ENCODE measurements at places on chromosomes 13 and 19.

GRCh38 chr19:42254089-42254849 lies 659 bp downstream of the ERF start:
- DNase-seq, result no peak

- no peak for DNase-seq
These were observed 194.5 kb downstream of the LHFPL6 start for GRCh38 chr13:39408512-39408911.

GRCh38 chr19:47854459-47854858 lies 4.6 kb upstream of the TPRX2 start:
- DNase-seq, result no peak

GRCh38 chr13:40445557-40445990 lies 220.9 kb downstream of the FOXO1 start:
- DNase-seq, result no peak

GRCh38 chr19:36182612-36183244 lies 30.5 kb upstream of the COX7A1 start:
- no peak for DNase-seq

GRCh38 chr13:112712451-112713207 lies 22.8 kb downstream of the ATP11A start:
- DNase-seq, result no peak

- no peak for DNase-seq
These were observed 47.2 kb upstream of the POMP start for GRCh38 chr13:28611654-28612131.

DNA sequence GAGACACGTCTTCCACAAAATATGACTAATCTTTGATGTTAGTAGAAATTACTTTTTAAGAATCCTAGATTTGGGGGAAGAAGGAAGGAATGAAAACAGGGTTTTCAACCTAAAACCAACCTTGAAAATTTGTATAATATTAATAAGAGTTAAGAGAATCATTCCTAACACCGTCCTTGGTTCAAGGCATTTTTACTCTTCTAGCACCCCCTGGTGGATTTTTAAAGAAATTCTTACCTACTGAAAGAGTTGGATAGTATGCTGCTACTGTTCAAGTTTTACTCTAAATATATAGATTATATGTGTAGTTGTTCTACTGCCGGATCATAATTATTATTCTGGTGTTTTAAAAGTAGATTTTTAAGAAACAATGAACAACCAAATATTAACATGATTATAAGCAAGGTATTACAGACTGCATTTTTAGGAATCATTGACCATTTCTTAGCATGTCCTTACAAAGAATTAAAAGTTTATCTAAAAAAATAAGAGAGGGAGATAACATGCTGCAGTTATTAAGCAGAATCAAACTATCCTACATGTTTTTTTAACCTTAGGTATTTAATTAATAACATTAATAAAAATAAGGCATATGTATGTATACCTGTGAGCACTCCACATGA lies 7.4 kb upstream of the SLITRK6 start:
- peak; percentile 7 for DNase-seq

DNA sequence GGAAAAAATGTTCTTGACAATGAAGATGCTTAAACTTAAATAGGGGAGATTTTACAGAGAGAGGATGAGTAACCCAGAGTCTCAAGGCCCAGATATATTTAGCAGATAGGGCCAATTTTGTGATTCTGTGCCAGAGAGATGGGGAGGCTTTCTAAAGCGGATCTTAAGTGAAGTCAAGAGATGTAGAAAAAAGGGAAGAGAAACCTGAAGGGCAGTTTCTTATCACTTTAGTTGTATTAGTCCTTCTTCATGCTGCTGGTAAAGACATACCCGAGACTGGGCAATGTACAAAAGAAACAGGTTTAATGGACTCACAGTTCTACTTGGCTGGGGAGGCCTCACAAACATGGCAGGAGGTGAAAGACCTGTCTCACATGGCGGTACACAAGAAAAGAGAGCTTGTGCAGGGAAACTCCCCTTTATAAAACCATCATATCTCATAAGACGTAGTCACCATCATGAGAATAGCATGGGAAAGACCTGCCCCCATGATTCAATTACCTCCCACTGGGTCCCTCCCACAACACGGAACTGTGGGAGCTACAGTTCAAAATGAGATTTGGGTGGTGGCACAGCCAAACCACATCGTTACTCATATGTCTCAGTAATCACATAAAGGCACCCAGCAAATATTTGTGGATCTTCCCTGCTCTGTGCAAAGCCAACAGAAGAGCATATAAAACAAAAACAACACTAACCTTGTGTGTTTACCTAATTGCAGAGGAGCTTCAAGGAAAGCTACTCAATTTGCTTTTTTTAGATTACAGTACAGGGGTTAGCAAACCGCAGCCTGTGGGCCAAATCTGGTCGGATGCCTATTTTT lies 102.6 kb upstream of the MYCBP2 start:
- DNase-seq, result no peak

GRCh38 chr13:71493189-71493588 lies 373.8 kb downstream of the DACH1 start:
- DNase-seq, result no peak

GRCh38 chr19:35432911-35433310 lies 15.1 kb upstream of the FFAR2 start:
- DNase-seq, result no peak

DNA sequence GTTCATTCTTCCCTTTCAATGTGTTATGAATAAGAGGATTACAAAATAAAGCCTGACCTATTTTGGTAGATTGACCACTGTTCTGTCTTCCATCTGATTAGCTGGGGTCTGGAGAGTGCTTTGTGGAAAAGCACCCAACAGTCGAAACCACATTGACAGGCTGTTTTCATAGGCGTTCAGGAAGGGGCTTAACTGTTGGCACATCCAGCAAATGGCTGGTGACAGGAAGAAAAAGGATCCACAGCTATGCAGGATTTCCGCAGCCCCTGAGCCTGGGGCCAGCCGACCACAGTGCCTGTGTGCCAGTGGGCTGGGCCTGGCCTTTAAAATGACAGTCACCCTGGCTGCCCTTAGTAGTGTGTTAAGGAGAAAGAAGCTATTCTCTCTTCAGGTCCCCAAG lies 113.3 kb downstream of the SIPA1L3 start:
- no peak for DNase-seq

GRCh38 chr13:31151837-31152236 lies 9.9 kb downstream of the HSPH1 start:
- DNase-seq, result no peak

DNA sequence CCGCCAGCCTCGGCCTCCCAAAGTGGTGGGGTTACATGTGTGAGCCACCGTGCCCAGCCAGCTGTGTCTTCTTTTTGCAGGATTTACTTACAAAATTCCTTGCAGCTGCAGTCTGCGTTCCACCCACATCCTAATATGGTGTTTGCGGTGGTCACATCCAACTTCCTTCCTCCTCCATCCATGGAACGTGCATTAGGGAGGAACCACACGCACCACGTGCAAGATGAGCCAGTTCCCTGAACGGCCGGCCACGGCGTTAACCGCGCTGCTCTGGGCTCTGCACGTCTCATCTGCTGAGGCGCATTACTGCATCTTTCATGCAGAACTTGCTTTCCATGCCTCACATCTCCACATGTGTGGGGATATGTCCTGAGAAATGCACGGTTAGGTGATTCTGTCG lies 13.0 kb upstream of the SIGLEC11 start:
- no peak for DNase-seq

DNA sequence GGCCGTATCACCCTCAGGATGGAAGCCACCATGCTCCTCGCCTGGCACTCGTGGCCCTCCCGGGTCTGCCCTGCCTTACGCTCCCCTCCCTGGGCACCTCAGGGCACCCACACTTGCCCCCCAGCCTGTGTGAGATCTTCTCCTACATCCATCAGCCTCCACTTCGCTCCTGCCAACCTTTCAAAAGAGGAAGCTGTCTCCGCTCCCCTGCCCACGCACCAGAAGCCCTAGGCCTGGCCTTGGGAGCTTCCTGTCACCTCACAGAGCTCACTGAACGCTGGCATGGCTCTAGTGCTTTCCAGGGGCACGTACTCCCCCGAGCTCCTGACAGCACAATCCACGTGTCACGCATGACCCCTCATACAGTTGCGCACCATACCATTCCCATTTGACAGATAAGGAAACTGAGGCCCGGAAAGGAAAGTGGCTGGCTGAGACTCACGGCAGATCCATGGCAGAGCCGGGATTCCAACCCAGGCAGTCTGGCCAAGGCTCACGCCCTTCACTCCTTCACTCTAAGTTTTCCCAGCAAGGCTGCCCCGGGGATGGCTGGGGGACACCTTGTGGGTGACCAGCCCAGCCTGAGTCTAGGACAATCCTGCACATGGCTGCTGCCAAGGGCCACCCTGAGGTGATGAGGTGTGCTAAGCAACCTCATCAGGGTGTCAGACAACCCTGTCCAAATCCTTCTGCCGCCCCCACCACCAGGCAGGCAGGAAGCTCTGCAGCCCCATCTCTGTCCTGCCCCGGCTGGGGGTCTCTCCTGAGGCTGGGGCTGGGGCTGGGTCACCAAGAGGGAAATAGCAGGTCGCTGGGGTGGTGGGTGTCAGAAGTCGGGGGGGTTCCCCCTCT lies 19.3 kb downstream of the PPP1R12C start:
- DNase-seq, result no peak

- DNase-seq, result no peak
These were observed 3.5 kb upstream of the OBI1 start for GRCh38 chr13:78662467-78662866.

GRCh38 chr19:5873617-5874199 lies 3.4 kb upstream of the FUT5 start:
- no peak for DNase-seq

Measured in iPS DF 6.9 (cell line).